ENCODE measurements at places on chromosomes 4 and X.

GRCh38 chrX:135596495-135596894 is 76.0 kb downstream of the INTS6L start:
- DNase-seq = peak; percentile 2

- DNase-seq = no peak
Observed at GRCh38 chr4:89398146-89398545, 90.5 kb upstream of the GPRIN3 start.

GRCh38 chr4:46804781-46805413 is 104.1 kb downstream of the COX7B2 start:
- no peak for DNase-seq

GRCh38 chr4:2837904-2838496 is 5.6 kb upstream of the ADD1 start:
- DNase-seq = no peak

DNA sequence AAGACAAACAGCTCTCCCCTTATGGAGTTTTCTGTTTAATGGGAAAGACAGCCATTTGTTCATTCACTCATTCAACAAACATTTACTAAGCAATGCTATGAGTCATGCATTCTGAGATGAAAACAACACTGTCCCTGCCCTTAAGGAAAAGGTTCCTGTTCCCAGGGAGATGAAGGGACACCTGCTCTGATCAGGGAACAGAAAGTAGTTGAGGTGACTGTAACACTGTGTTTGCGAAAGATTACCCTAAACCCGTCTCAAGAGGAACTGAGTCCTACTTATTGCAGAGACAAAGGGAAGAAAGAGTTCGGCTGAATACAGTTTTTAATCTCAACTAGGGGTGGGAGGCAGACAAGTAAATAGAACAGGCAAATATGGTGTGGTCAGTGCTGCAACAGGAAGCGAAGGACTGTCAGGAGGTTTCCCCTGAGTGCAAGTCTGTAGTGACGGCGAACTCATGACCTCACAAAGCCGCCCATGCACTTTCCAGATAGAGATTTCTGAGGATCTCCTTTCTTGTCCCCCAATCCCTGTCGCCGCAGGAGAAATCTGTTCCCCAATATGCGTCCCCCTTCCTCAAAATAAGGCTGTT is 712 bp downstream of the STX18 start:
- no peak for DNase-seq

- no peak for DNase-seq
Observed at GRCh38 chr4:139266583-139267257, 13.3 kb downstream of the MGARP start.

- DNase-seq = no peak
Observed at GRCh38 chr4:150232029-150232428, 153.8 kb downstream of the DCLK2 start.

DNA sequence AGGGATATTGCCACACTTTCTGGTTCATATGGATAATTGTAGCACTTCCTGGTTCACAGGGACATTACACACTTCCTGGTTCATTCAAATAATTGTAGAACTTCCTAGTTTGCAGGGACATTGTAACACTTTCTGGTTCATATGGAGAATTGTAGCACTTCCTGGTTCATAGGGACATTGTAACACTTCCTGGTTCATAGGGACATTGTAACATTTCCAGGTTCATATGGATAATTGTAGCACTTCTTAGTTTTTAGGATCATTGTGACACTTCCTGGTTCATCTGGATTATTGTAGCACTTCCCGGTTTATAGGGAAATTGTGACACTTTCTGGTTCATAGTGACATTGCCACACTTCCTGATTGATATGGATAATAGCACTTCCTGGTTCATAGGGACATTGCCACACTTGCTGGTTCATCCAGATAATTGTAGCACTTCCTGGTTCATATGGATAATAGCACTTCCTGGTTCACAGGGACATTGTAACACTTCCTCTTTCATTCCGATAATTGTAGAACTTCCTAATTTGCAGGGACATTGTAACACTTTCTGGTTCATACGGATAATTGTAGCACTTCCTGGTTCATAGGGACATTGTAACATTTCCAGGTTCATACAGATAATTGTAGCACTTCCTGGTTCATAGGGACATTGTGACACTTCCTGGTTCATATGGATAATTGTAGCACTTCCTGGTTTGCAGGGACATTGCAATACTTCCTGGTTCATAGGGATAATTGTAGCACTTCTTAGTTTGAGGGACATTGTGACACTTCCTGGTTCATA is 59.2 kb upstream of the CD99 start:
- DNase-seq = no peak

DNA sequence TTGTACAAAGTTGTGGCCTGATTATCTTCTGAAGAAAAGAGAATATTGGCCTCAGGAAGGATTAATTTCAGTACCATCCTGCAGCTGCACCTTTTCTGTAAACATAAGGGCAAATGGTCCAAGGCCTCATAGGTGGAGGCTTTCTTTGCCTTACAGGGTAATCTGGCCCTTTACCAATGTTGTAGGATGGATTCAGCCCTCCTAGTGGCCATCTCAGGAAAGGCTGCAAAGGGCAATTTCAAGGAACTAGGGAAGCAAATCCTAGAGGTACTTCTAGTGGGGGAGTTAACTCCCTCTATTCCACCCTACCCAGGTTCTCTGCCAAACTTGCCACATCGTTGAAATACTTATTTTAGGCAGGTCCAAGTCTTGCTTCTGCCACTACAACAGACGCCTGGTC is 57.6 kb downstream of the UGT2B11 start:
- no peak for DNase-seq

GRCh38 chr4:109009909-109010308 is 247.1 kb upstream of the ETNPPL start:
- DNase-seq = no peak

GRCh38 chr4:73505567-73505966 is 24.0 kb downstream of the AFM start:
- no peak for DNase-seq

DNA sequence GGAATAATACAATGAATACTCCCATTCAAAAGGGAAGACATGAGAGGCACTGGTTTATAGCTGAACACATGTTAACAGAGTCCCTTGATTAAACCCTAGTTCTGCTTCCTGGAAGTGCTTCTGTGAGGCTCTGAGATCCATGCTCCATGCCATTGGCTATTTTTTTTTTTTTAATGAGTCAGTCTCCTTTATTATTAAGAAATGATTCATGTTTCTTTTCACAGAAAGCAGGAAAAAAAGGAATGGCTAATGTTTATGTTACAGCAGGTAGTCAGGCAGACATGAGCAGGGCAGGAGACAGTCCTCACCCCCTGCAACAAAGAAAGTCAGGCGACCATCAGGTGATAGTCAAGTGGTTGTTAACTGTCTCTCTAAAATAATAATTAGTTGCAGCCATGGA is 598.7 kb downstream of the EPHA5 start:
- DNase-seq = no peak

GRCh38 chr4:101049549-101050001 is 297.8 kb downstream of the PPP3CA start:
- no peak for DNase-seq

- no peak for DNase-seq
Observed at GRCh38 chrX:69182818-69183380, 17.6 kb upstream of the PJA1 start.

DNA sequence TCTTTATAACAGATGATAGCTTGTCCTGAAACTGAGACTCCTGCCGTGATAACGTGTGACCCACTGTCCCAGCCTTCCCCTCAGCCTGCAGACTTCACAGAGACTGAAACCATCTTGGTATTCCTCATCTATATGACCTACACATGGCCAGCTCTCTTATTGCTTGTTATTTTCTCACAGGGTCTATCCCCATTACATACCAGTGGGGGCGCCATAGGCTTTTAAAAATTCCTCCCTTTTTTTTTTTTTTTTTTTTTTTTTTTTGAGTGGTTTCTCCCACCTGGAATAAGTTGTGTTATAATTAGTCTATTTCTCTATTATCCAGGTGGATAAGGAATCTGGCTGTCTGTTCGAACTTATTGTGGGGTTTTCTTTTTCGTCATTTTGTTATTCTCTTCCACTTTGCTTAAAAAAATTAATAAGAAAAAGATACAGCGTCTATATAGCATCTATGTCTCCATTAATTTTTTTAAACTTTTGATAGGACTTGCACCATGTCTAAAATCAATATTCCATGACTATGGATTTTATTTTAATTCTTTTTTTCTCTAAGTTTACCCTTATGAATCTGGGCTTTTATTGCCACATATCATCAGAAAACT is 47.2 kb downstream of the GYG2 start:
- no peak for DNase-seq

- DNase-seq = no peak
Observed at GRCh38 chrX:3777416-3777815, 64.0 kb upstream of the PRKX start.

DNA sequence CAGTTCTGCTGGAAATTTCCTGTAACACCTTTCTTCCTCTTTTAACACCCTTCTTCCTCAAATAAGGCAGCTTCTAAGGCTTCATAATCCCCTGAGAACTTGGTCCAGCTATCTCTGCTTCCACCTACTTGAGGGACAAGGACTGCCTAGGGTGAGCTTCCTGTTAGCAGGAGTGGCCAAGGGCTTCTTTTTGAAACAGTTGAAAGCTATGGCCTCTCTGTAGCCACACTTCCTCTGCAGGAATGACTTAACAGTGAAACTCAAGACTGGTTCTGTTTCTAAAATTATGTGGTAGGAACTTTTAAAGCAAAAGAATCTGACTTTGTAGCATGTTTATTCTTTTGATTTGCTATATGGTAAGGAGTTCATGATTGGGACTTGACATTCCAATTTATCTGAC is 108.5 kb upstream of the WDR1 start:
- no peak for DNase-seq

GRCh38 chrX:155235891-155236290 is 19.6 kb downstream of the VBP1 start:
- no peak for DNase-seq

- DNase-seq = no peak
Observed at GRCh38 chr4:151403656-151404055, 5.3 kb upstream of the FHIP1A start.

GRCh38 chr4:150140774-150141400 is 62.6 kb downstream of the DCLK2 start:
- DNase-seq = no peak

DNA sequence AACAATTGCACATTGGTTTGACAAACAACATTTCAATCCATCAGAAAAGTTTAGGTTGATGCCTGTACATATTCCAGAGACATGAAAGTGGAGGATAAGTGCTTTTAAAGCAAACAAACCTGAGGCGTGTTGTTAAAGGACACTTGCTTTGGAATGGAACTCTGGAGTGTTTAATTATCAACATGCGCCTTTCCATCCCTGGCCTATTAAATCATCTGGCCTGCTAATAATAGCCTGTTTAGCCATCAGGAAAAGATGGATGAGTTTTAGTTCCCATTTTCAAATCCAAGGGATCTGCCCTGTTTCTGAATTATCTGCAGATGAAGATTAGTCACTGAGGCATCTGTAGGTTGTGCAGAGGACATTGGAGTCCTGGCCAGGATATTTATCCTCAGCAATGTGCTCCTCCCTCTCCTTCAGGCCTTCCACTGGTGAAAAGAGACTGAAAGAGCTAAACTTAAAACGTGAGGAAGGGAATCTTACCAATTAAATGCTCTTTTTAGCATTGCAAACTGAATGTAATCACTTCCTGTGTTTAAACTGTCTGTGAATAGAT is 388.9 kb downstream of the PPARGC1A start:
- no peak for DNase-seq

- DNase-seq = no peak
Observed at GRCh38 chr4:176837169-176837895, 44.6 kb upstream of the VEGFC start.

- no peak for DNase-seq
Observed at GRCh38 chr4:24892278-24892677, 20.6 kb downstream of the CCDC149 start.

- peak; percentile 24 for DNase-seq
Observed at GRCh38 chr4:37891260-37892159, 626 bp downstream of the TBC1D1 start.

- no peak for DNase-seq
Observed at GRCh38 chr4:151653548-151653918, 107.3 kb downstream of the GATB start.

Data from neuronal stem cell (in vitro differentiated cells).